ENCODE measurements at places on chromosomes 6 and 20. TPM values are rescaled to one million over a fixed set of nuclear protein-coding genes. Genes with fewer than 3 reads are reported as not detected.

GRCh38 chr6:20115246-20115980 is 96.9 kb downstream of the MBOAT1 start:
- no peak for DNase-seq

DNA sequence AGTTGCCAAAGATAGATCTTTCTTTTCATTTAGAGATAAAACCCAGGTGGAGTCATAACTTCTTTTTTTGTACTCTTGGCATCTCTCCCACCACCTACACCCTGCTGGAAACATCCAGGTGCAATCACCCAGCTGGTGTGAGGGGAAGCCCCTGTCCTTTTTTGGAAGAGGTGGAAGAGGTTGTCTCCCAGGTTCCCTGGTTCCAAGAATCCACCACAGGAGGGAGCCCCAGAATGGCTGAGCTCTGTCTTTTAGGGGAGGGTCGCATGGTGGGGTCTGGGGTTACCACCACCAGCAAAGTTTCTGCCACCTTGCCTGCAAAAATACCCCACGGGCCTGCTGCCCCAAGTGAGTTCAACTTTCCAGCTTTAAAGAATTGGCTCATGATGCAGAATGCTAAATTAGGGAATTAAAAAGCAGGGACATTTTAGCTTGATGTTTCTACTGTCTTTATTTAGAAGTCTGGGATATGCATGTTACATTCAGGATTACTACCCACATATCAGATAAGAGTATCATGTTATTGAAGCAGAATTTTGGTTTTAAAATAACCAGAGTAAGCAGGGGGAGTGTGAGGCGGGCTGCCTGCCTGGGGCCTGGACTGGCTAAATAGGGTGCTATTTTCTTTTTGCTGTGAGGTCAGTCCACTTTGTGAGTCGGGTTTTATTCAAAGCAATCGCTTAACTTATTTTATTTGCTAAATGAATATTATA is 11.0 kb downstream of the SMOC2 start:
- DNase-seq = no peak

- DNase-seq = no peak
Measured at GRCh38 chr6:119894811-119895210, 545.2 kb upstream of the MAN1A1 start.

- no peak for DNase-seq
Measured at GRCh38 chr20:34001378-34001777, 7.7 kb downstream of the RALY start.

DNA sequence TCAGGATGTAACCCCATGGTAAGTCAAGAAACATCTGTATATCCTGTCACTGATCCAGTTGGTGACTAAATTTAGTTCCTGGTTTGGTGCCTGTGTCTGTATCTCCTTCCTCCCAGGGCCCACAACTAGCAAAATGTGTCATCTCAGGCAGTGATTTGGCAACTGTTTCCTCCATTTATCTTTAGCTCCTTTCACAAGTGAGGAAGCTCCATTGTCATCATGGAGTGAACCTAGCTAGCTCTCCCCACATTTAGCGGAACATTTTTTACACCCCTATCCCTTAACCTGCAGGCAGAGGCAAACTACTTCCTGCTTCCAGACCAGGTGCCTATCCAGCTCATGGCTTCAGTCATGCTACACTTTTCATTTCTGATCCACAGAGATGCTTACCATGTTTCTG is 99.5 kb downstream of the IPCEF1 start:
- no peak for DNase-seq

DNA sequence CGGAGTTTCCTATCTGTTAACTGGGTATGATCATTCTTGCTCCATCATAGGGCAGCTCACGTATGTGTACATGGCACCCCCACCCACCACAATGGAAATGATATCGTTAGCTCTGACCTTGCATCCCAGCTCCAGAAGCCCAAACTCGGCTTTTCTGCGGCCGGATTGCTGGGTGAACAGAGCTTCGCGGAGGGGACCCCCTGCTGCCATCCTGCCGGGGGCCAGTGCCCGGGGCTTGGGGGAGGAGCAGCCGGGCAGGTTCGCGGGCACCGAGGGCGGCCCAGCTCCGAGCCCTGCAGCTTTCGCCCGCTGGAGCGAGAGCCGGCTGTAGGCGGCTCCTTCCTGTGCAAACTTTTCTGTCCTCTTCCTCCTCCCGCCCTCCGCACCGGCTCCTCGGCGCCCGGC is 24.9 kb upstream of the FUCA2 start:
- DNase-seq = peak; percentile 57

GRCh38 chr6:37741757-37742400 is 44.2 kb upstream of the MDGA1 start:
- DNase-seq = peak; percentile 5

DNA sequence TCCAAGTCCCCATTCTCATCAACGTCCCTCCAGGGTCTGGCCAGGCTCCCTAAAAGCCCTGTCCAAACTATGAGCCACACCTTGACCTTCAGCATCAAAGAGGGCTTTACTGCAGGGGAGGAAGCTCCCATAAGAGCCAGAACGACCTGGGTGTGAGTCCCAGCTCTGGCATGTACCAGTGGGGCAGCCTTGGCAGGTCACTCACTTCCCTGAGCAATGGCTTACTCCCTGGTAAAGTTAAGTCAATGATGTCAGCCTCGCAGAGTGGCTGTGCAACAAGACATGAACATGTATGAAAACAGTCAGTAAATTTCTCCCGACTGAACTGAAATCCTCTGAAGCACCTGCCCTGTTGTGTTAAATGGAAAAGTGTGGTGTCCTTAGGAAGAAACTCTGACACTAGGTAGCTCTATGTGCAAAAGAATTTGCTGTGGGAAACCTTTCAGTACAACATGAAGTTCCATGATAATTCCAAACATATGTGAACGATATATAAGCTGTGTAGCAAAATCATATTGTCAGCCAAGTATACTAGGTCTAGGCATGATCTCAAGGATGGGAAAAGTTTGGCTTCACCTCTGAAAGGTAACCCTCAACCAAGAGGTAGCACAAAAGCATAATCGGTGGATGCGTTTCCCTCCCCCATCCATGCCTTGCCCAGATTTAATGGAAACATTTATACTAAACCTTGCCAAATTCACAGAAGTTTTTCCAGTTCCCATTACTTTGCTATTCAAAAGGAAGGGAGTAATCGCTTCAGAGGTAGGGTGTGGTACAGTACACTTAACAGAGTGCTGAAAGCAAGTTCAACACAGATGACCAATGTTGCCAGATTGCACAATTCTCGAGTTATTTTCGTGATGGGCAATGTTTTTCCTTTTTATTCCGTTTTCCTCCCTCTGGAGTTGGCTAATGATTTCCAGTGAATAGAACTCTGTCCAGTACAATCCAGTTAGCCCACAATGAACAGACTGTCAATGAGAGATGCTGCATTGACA is 49.0 kb upstream of the RANBP9 start:
- DNase-seq = no peak

ETV7 gene
- total RNA-seq = 0.86 TPM

MEP1A gene
- not detected for total RNA-seq
